WTC11 (cell line): ENCODE measurements at places on chromosomes 11 and 22.

DNA sequence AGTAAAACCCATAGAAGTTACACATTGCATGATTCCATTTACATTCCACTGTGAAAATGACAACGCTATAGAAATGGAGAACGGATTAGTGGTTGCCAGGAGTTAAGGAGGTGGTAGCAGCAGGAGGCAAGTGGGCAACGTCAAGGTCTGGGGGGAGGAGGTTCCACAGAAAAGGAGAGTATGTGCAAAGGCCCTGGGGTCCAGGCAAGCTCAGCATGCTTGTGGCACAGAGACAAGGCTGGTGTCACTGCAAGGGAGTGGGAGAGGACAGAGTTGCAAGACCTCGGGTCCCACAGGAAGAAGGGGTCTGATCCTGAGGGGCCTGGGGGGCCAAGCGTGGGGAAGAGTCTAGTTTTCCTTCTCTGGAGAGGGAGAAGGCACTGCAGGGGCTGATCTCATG lies 240.8 kb downstream of the MN1 start:
- no peak for DNase-seq

DNA sequence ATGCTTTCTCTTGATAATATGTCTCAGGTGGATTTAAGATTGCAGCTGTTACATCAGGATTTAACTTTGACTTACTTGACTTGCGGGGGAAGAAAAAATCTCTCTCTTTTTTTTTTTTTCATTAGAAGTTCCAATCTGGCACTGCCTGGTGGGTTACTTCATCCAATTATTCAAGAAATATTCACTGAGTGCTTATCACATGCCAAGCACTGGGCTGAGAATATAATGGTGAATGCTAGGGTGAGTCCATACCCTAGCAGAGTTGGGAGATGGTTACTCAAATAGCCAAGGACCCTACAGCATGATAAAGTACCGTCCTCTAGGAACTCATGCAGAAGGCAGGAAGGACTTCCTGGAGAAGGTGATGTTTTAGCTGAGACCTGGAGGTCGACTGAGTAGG lies 57.9 kb upstream of the EIF3D start:
- no peak for DNase-seq

DNA sequence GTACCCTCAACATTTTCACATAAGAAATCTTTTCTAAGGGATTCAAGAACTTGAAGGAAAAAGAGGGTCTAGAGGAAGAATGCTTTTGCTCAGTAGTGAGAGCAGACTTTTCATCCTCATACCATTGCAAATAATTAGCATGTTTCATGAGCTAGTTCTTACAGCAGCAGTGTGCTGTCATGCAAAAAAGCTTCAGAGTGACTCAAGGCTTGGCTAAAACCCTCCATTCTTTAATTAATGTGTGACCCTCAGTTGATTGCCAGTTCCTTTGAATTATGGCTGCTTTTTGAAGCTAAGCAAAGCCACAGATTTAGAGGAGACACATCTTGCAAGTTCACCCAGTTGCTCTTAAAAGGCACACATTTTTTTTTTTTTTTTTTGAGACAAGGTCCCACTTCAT lies 36.6 kb upstream of the PCF11 start:
- DNase-seq, result no peak

- DNase-seq, result no peak
These were observed 23.3 kb upstream of the TMPRSS5 start for GRCh38 chr11:113729456-113729855.

GRCh38 chr11:108872781-108873291 lies 208.0 kb downstream of the DDX10 start:
- no peak for DNase-seq
